Lower leg skin (tissue), 4 donors: ENCODE measurements at places on chromosomes 12 and 14. TPM values are rescaled to one million over a fixed set of nuclear protein-coding genes. Genes with fewer than 3 reads are reported as not detected.

DNA sequence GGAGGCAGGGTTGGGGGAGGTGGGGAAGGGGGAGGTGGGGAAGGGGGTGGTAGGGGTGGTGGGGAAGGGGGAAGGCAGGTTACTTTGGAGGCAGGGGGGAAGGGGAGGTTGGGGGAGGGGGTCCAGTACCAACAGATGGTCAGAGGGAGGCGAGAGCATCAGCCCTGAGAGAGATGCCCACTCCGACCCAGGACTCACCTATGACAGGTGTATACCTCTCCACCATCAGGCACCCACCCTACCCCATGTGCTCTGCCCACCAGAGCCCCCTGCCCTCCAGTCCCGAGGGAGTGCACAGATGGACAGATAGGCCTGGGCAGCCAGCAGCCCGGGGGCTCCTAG is 18.6 kb downstream of the JAG2 start:
- no peak for DNase-seq

RTN1 gene
- total RNA-seq: 8.1 TPM

BTBD6 gene
- 44.5 TPM for total RNA-seq

DNA sequence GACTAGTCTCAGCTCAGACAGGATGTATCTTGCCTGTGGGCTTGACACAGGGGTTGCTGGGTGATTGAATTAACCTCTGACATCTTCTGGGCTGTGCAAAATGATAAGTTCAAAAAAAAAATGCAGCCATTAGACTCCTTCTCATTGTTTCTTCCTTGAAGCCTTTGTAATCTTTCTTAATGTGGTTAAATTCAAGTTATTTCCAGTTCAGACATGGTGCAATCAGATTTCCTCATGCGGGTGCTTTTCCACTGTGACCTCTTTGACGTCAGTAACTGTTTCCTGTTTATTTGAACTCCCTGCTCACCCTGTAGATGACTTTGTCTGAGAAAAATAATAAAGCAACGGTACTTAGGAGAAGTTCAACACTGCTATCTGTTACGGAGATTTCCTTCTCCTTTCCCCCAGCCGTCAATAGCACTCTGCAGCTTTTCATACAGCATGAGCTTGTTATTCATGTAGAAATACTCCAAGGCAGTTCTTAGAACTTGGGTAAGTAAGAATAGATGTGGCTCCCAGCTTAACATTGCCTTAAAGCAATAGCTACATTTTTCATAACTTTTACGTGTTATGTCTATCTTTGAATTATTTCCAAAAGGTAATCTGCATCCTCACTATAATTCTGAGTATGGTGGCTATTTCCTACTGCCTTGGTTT is 155.5 kb downstream of the PRKCH start:
- peak; percentile 60 for DNase-seq
